ENCODE measurements at places on chromosomes 12 and 14.

GRCh38 chr12:3923021-3923420 lies 49.8 kb upstream of the PARP11 start:
- DNase-seq: no peak

- no peak for DNase-seq
Observed at GRCh38 chr14:85306024-85306423, 223.9 kb upstream of the FLRT2 start.

DNA sequence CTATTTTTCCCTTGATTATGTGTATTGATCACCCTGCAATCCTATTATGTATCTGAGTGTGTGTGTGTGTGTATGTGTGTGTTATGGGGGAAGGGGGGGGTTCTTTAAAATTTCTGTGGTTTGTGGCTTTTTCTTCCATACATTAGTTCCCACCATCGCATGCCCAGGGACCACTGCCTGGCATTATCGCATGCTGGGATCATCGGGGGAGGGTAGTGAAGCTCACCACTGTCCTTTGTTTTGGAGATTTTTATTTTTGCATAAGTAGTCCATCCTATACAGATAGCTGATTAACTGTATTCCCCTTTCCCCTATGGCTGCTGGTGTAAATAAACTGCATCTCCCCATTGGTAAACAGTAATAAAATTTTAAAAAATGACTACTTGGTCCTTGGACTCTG lies 3.4 kb downstream of the ATXN7L3B start:
- no peak for DNase-seq

- no peak for DNase-seq
Observed at GRCh38 chr12:40240779-40241178, 16.0 kb downstream of the LRRK2 start.

GRCh38 chr12:112944024-112944690 lies 5.9 kb downstream of the OAS3 start:
- DNase-seq: no peak

DNA sequence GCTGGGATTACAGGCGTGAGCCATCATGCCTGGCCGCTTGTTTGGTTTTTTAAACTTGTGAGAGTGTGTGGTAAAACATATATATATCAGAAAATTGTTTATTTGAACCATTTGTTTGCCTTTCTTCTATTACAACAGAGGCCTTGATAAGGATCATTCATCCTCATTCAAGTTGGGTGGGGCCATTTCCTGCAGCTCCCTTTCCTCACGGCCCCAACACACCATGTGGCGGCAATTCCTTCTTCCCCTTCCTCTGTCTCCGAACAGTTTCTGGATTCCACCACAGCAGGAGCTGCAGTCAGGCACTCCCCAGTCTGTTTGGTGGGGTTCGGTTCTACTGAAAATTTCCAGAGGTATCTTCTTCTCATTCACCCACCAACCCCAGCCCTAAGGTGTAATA lies 42.0 kb upstream of the RASSF3 start:
- DNase-seq: no peak
